Left forelimb (tissue), 1 donor: ENCODE measurements at places on chromosomes 12 and 14.

DNA sequence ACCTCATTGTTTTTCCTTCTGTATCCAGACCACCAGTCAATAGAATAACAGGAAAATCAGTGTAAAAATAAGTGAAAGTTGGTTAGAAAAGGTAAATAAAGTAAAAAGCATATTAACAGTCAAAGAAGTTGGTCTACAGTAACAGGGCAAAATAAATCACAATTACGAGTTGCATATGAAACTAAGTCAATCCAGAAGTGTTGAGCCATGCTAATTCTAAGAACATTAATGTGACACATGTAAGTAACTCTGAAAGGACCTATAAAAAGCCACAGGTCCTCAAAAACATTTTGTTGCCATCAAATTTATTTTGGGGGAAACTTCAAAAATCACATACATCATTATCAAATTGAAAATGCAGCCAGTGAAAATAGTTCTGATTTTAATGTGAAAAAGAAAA is 56.4 kb downstream of the LRP6 start:
- no peak for DNase-seq

DNA sequence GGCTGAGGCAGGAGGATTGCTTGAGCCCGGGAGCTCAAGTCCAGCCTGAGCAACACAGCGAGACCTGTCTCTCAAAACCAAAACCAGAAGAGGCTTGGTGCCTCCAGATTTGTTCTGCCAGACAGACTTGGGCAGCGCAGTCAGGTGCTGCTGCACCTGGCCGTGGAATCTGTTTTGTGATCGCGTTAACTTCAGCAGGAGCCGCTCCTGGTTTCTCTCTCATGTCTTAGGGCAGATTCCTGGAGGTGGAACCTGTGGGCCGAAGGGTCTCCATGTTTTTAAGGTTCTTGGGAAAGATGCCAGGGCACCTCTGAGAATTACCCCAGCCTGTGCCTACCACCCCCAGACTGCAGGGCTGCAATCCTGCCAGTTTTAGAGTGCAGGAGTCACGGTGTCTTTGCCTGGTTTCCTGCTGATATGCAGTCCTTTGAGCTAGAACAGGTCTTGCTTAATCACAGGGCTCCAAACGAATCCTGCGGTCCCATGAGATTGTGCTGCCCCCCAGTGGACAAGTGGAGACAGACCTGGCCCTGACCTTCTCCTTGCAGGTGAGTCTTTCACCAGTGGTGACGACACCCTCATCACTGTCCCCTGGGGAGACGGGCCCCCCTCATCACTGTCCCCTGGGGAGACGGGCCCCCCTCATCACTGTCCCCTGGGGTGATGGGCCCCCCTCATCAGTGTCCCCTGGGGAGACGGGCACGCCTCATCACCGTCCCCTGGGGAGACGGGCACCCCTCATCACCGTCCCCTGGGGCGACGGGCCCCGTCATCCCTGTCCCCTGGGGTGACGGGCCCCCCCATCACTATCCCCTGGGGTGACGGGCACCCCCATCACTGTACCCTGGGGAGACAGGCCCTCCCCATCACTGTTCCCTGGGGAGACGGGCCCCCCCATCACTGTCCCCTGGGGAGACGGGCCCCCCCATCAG is 37.6 kb downstream of the PACS2 start:
- DNase-seq = no peak

GRCh38 chr14:99450266-99450665 is 30.4 kb downstream of the SETD3 start:
- DNase-seq = no peak

DNA sequence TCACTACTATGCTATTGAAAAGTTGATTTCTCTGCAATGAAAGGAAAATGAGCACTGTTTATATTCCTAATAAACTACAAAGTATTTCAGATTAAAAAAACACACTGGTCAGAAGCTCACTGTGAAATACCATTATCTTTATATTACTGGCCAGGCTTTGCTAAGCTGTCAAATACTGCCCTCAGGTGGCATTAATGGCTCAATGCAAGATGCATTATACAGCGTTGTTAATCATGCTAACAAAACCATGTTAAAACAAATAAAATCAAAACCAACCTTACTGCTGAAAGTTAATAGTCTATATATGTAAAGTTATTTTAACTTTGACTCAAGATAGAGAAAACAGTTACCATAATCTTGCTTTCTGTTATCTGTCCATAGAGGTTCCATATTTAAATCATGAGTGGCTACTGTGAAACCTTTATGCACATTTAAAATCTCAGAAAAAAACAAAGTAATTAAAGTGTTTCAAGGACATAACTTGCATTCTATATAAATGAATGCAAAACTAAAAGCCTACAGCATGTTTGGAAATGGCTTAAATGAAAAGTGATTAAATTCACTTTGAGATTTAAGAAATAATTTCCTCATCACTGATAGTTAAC is 121.7 kb downstream of the RALGAPA1 start:
- no peak for DNase-seq

GRCh38 chr12:12909228-12909994 is 18.0 kb downstream of the GPRC5A start:
- no peak for DNase-seq

DNA sequence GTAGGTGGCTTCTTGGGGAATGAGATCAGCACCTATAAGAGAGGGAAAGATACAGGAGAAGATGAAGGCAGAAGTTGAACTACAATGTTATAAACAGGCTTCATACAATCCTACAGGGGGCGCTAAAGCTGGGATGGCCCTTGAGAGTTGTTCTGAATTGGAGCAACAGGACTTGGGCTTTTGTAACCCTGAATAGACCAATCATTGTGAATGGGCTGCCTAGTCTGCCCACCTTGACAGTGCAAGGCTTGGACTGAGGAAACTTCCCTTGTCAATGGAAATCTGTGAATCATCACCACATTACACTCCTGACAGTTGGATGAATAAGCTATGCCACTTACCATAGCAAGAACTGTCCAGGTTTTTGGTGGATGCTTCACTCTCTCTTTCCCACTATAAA is 306.1 kb downstream of the KCNC2 start:
- no peak for DNase-seq

DNA sequence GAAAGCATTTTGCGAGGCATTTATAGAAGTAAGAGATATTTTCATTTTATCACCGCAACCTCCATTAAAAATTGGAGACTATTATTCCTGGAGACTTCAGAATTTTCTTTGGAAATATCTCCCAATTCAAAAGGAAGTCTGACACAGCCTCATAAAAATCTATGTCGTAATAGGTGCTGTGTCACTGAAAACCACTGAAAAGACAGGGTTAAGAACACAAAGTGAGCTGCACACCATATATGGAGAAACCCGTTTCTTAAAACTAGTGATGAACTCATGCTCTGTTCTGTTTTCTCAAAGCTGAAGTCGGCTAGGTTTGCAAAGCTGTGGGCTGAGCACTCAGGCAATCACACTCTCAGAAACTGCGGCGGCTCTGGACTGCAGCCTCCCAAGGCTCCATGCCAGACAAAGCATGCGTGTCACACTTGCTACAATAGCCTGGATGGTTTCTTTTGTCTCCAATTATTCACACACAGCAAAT is at the start of gene GLIPR1:
TSS of gene GLIPR1 (plus strand) at position 287 of the 481 bp plus-strand sequence. CDS start at position 413, 126 bp downstream.
- DNase-seq = peak; percentile 76

GRCh38 chr12:40145896-40146295 is 40.0 kb upstream of the SLC2A13 start:
- DNase-seq = no peak

GRCh38 chr12:24721191-24721590 is 227.7 kb downstream of the BCAT1 start:
- DNase-seq = no peak

DNA sequence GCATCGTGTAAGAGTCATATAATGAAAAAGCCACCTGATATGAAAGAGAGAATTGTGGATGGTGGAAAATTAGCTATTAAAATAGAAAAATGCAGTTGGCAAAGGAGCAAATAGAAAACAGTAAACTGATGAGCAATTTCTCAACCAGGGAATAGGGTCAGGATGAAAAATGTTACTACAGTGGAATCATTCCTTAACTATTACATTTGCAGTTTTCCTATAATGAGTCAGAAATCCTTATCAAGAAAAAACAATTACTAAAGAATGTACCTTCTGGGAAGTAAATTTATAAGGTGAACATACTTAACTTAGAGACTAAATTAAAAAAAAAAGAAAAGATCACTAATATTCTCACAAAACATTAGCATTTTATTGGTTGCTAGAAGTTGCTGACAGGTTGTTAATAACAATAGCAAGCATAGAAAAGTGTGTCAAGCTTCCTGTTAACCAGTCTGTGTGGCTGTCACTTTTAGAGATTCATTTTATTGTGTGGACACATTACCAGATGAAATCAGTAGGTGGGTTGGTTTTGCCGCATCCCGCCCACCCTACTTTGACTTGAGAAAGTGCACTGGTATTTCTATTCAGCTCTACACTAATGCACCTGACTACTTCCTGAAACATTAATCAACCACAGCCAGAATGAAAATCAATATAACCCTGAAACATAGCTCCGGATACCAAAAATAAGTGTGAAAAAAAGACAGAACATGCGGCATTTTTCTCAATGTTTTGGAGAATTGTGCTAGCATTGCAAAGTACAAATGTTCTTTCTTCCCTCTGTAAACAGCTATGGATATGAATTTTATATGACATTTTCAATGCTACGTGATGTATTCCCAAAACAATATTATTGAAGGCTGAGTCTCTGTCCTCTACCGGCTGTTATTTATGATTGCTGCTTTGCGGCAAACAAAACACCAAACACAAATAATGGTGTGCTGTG is 576.7 kb downstream of the SLC16A7 start:
- no peak for DNase-seq

DNA sequence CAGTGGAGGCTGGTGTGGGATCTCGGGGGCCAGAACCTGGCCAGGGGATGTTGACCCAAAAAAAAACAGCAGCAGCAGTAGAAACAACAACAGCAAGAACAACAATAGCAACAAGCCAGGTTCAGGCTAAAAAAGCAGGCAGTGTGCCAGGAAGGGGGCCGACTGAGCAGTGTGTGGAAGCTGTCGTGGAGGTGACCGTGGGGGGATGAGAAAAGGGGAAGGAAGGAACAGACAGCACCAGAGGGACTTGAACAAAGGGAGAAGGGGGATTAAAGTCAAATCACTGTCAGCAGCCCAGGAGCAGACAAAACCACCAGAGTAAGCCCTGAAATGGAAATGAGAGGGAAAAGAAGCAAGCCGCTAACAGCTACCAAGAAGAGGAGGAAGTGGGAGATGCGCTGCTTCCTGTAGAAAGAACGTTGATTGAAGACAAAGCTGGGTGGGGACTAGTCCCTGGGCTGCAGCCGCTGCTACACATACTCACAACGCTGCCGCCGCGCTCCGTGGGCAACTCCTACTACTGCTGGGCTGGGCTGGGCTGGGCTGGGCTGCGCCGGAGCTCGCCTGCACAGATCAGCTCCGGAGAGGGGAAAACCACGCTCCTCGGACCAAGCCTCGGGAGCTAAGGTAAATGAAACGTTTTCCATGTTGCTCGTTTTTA is at the start of gene GNG2:
TSS of gene GNG2 (plus strand) at position 449 of the 661 bp plus-strand sequence. CDS start 90,067 bp downstream, outside the sequence.
- peak; percentile 86 for DNase-seq

GRCh38 chr12:4900327-4900726 is 9.4 kb upstream of the KCNA1 start:
- no peak for DNase-seq

- DNase-seq = no peak
Measured at GRCh38 chr12:128693771-128694170, 130.0 kb downstream of the SLC15A4 start.

GRCh38 chr12:52228931-52229330 is 4.1 kb upstream of the KRT7 start:
- peak; percentile 9 for DNase-seq

- no peak for DNase-seq
Measured at GRCh38 chr12:69490920-69491643, 20.9 kb downstream of the FRS2 start.

DNA sequence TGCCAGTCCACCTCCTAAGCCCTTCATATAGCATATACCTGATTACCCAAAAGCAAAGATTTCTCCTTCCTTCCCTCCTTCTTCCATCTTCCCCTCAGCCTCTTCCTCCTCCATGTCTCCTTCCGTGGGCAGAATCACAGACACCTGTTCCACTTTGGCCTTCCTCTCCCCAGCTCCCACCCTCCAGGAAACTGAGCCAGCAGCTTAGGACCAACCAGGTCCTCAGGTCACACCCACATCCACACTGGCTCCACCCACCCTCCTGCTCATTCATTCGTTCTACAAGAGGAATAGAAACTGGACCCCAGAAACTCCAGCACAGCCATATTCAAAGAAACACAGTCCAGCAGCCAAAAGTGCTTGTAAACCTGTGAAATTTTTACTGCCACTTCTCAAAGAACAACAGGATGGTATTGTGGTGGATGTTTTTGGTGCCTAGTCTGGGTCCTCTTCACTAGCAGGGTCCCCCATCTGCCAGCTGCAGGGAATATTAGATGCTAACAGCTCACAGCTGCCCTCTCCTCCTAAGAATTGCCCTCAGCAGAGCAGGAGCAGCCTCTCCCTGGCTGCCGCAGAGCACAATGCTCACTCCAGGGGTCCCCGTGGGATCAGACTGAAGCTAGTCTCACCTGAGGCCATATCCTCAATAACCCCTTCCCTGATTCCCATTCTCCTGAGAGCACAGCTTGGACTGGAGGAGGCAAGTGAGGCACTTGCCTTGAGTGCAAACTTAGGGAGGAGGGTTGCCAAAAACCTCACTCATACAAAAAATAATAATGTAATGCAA is 18.4 kb downstream of the CMKLR1 start:
- no peak for DNase-seq

- DNase-seq = no peak
Measured at GRCh38 chr14:104218361-104219180, 80.2 kb downstream of the KIF26A start.

DNA sequence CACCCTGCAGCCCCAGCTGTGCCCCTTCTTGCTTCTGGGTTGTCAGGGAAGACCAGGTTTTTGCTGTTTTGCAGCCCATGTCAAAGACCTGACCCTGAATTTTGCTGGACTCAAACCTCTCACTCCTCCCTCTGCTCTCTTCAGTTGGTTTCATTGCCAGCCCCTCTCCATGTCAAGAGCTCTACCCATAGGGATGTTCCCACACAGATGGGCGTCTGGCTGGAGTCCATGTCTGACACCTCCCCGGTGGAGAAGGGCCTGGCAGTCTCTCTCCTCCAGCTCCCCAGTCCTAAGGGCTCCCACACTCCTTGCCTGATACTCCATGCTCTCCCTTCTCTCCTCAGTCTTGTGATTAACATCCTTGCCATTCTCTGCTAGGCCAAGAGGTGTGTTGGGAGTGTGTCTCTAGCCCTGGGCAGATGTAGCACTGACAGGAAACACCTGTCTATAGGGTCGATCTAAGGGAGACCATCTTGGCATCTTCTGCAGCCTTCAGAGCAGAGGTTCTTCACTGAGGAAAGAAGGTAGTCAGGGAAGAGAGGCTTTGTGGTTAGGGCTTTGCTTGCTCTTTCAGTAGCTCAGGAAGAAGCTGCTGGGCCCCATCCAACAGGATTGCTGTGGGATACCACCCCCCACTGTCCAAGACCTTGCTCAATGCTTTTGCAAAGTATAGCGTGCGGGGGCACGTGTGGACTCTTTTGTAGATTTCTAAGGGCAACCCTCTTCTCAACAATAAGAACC is 4.7 kb downstream of the ASIC1 start:
- no peak for DNase-seq

GRCh38 chr14:87869619-87870583 is 123.1 kb downstream of the GALC start:
- DNase-seq = no peak

- no peak for DNase-seq
Measured at GRCh38 chr12:68998041-68998440, 65.1 kb upstream of the CPM start.
